ENCODE measurements at places on chromosomes 2 and 18. TPM values are rescaled to one million over a fixed set of nuclear protein-coding genes. Genes with fewer than 3 reads are reported as not detected.

DNA sequence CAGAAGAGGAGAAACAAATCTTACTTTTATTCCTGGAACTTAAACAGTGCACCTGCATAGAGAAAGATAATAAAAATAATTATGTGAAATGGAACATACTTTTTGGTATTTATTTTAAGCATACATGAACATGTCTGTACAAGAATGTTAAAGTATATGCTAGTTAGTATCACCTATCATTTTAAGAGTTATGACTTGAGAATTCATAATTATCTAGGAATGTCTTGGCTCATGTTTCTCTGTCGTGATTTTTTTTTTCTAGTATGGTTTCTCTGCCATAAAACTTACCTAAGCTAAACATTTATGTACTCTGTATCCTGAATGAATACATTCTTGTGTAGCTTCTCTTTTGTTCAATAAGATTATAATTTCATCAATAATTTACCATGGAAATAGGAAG, 4.2 kb downstream of the SERPINB7 start:
- DNase-seq: no peak

GRCh38 chr2:232942831-232943230, 70.2 kb downstream of the NGEF start:
- no peak for DNase-seq

The PLEKHH2 gene
- total RNA-seq: 19.9 TPM

The SMCHD1 gene
- 50.8 TPM for total RNA-seq

- DNase-seq: no peak
These were observed 230.7 kb downstream of the ZNF516 start for GRCh38 chr18:76264198-76264875.

Data from posterior vena cava (tissue), 2 donors.